ENCODE measurements at places on chromosomes 12 and 14. TPM values are rescaled to one million over a fixed set of nuclear protein-coding genes. Genes with fewer than 3 reads are reported as not detected.

Gene ADSS1
- not detected for polyA plus RNA-seq

Gene PPP1R1A
- 0.11 TPM for polyA plus RNA-seq

Gene KRT4
- polyA plus RNA-seq, result not detected

Gene EAPP
- polyA plus RNA-seq, result 47.2 TPM

Gene NPAS3
- not detected for polyA plus RNA-seq

Gene AKAP6
- polyA plus RNA-seq, result 1.2 TPM

Gene FAIM2
- not detected for polyA plus RNA-seq

Gene MBIP
- 35.8 TPM for polyA plus RNA-seq

Gene ZBTB39
- 2.0 TPM for polyA plus RNA-seq

Gene TSPAN8
- not detected for polyA plus RNA-seq

Gene FGD4
- polyA plus RNA-seq, result 0.09 TPM

Gene WBP11
- 102 TPM for polyA plus RNA-seq

Gene ASCL1
- polyA plus RNA-seq, result 34.1 TPM

Gene RIC8B
- 5.8 TPM for polyA plus RNA-seq

Gene PLEKHG3
- polyA plus RNA-seq, result not detected

Gene TCL1B
- polyA plus RNA-seq, result not detected

Gene DBX2
- not detected for polyA plus RNA-seq

Gene SMOC1
- not detected for polyA plus RNA-seq

Gene OGFOD2
- 30.0 TPM for polyA plus RNA-seq

Gene NRXN3
- polyA plus RNA-seq, result 1.3 TPM

Gene MDGA2
- not detected for polyA plus RNA-seq

Gene CLEC4D
- polyA plus RNA-seq, result not detected

Gene LRCOL1
- polyA plus RNA-seq, result not detected

Gene IL22
- not detected for polyA plus RNA-seq

Gene CCDC60
- polyA plus RNA-seq, result not detected

Gene KRT5
- polyA plus RNA-seq, result not detected

Gene MYO1H
- not detected for polyA plus RNA-seq

Gene SLC4A8
- 3.4 TPM for polyA plus RNA-seq

Gene RNASE1
- not detected for polyA plus RNA-seq

Gene CFAP54
- 0.34 TPM for polyA plus RNA-seq

Gene RNFT2
- 12.3 TPM for polyA plus RNA-seq

Gene PLXNC1
- 6.3 TPM for polyA plus RNA-seq

Gene EML5
- not detected for polyA plus RNA-seq

Gene CLEC4A
- polyA plus RNA-seq, result 1.6 TPM

Gene NAV3
- 0.23 TPM for polyA plus RNA-seq

Gene CNOT2
- 102 TPM for polyA plus RNA-seq

Gene APOLD1
- 8.6 TPM for polyA plus RNA-seq

Gene IAPP
- not detected for polyA plus RNA-seq

Gene OTOGL
- 0.09 TPM for polyA plus RNA-seq

Gene OR6J1
- not detected for polyA plus RNA-seq

Gene KIF26A
- not detected for polyA plus RNA-seq

Gene PRICKLE1
- polyA plus RNA-seq, result 0.47 TPM

Gene TULP3
- polyA plus RNA-seq, result 7.8 TPM
